ENCODE measurements at places on chromosomes 13 and 19.

GRCh38 chr13:32976912-32977311 is 39.3 kb upstream of the KL start:
- DNase-seq: no peak

DNA sequence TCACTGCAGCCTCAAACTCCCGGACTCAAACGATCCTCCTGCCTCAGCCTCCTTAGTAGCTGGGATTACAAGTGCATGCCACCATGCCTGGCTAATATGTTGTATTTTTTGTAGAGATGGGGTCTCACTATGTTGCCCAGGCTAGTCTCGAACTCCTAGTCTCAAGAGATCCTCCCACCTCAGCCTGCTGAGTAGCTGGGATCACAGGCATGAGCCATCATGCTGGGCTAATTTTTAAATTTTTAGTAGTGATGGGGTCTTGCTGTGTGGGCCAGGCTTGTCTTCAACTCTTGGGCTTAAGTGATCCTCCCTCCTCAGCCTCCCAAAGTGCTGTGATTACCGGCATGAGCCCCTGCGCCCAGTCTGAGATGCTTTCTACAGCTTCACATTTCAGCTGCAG is 15.3 kb downstream of the ATCAY start:
- no peak for DNase-seq

DNA sequence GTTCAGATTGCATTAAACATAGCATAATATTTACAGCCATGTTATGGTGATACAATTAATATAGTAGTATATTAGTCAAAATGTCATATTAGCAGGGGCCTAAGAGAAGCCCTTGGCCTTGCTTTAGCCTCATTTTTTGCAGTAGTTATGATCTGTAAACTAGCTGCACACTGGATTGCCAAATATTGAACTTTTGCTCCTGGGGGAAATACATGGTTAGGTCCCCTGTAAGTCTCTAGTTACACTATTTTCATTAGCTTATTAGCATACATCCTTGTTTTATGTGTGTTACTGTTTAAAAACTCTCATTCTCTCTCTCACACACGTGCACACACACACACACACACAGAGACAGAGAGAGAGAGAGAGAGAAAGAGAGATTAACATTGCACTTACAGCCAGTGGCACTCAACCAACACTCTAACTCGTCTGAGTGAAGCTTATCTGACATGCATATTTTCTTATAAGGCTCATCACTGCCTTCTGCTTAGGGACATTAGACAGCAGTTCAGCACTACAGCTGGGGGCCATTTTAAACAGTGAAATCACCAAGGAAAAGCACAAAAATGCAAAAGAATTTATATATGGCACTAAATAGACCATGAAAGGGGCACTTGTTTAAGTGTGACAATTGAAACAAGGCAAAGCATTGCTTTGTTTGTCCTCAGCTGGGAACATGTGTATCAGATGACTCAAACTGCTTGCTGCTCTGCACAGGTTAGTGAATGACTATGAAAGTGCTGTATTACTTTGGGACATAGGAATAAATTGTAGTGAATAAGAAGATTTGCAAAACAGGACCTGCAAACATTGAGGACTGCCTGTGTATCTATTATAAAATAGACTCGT is 278.7 kb downstream of the GPC6 start:
- no peak for DNase-seq

GRCh38 chr13:41552031-41552430 is 94.7 kb downstream of the RGCC start:
- no peak for DNase-seq

- no peak for DNase-seq
Observed at GRCh38 chr13:39900106-39900750, 244.8 kb downstream of the COG6 start.

DNA sequence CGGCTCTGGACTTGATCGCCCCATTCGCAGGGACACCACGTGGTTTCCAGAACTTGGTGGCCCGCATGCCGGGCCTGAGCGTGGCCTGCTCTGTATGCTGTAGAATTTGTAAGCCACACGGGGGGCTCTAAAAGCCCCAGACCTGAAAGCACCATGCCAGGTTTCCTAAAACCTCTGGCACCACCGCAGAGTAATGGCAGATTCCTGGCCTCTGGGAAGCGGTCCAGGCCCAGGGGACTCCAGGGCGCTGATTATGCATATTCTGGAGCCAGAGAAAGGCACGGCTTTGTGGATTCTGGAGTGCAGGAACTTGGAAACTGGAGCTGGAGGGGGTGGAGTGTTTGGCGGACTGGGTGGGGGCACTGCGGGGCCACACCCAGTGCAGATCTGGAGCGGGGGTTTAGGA is 3.7 kb downstream of the FTL start:
- no peak for DNase-seq

GRCh38 chr19:46386996-46387712 is 26.2 kb downstream of the CCDC8 start:
- no peak for DNase-seq

DNA sequence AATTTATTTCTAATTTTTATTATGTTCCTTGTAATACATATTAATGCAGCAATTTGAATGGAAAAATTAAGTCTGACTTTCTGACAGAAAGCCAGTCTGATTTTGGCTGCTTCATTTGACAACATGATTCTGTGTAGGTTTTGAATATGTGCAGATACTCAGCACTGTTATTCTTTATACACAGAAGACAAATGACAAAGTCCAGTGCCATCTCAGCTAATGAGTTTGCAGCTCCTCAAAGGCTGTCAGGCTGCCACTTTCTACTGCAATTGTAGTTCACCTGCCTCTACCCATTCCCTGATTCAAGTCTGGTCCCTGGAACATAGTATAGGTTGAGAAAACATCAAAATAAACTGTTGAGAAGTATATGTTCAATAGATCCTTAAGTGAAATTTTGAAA is 2.9 kb upstream of the CHAMP1 start:
- DNase-seq: no peak

DNA sequence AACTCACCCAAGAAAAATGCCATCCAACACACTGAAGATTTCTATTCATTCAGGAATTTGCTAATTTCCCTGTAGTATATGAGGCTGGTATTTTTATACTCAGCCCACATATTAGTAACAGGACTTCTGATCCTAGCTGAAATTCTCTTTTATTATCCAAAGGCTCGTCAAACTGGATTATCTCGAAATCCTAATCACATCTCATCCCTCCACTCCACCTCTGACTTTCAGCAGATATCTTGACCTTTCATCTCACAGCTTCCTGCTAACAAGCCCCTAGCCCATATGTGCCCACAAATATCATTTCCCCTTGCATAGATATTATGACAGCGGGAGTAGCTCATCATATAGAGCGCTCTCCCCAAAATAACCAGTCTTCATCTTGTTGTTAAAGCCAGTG is 279.7 kb downstream of the FGF14 start:
- DNase-seq: no peak

GRCh38 chr13:86000546-86000945 is 201.3 kb upstream of the SLITRK6 start:
- no peak for DNase-seq

DNA sequence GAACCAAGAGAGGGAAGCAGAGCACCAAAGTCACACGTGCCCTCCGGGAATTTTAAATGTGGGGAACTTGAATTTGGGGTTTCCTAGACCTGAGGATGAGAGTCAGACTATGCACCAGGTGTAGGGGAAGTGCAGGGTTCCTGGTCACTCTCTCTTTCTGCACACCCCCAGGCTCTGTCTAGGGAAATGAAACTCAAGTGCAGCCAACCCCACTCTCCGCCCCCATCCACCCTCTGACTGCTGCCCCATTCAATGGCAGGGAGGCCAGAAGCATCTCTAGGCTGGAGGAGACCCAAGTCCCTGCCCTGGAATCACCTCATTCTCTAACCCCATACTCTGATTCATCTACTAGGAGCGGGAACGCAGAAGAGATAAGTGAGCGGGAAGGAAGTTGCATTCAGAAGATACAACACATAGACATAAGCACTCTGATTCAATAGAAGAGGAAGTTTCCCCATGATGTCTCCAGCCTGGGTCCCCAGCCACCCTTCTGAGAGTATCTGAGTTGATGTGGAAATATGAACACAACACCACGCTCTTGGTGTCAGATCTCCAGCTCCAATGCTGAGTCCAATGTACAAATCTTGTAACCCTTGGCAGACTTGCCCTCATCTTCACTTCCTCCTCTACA is 4.7 kb upstream of the SIGLEC14 start:
- DNase-seq: peak; percentile 6

DNA sequence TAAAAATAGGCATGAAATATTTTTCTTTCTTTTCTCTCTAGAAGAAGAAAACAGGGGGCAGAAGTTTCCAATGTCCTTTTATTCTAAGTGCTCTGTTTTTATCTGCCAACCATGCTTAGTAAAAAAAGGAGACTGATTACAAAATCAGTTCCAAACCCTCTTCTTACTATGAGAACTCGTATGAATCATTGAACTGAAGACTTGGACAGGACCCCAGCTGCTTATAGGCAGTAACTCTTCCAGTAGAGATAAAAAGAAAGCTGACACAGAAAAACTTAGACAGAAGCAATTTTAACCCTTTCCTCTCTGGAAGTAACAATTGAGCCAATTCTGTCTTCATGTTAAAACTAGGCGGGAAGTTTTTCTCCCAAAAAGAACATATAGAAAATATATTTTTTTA is 24.5 kb upstream of the FREM2 start:
- DNase-seq: no peak

GRCh38 chr19:42140125-42140754 is 8.0 kb upstream of the POU2F2 start:
- DNase-seq: peak; percentile 54

DNA sequence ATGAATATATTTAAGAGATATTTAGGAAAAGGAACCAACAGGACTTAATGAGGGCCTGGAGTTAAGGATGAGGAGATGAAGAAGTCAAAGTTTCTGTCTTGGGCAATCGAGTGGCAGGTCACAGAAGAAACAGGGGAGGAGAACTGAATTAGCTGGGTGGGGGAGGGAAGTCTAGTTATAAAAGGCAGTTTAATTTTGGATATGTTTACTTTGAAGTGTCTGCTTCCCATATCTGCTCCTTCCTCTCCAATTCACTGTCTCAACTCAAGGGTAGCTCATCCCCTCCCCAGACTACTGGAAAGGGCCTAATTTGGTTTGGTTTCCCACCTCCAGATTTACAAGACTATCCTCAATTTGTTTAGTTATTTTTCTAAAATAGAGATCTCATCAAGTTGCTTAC is 195.9 kb downstream of the VWA8 start:
- no peak for DNase-seq

DNA sequence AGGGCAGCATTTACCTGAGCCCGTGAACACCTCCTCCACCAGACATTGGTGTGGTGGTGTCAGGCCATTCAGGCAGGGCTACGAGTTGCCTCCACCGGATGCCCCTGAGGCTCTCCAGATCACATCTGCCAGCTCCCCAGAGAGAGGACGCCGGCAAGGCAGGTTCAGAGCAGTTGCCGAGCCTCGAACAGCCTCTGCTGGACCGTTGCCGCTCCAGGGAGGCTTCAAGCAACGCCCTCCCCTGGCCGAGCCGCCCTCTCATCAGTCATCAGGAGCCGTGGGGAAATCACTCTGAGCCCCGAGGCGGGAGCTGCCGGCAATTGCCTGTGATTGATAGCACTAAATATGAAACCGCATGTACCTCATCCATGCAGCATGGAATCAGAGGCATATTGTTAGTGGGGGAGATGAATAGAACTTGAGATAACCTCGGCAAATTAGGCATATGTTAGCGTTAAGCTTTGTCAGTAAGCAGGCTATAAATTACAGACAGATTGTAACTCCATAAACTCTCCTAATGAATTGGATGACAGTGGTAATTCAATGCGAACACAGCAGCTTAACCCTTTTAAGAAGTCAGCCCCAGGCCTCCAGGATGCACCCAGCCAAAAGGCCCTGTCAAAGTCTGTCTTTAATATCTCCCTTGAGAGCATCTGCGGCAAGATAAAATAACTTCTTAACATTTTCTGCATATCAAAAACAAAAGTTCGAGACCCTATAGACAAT is 29.8 kb upstream of the SPACA7 start:
- DNase-seq: no peak

DNA sequence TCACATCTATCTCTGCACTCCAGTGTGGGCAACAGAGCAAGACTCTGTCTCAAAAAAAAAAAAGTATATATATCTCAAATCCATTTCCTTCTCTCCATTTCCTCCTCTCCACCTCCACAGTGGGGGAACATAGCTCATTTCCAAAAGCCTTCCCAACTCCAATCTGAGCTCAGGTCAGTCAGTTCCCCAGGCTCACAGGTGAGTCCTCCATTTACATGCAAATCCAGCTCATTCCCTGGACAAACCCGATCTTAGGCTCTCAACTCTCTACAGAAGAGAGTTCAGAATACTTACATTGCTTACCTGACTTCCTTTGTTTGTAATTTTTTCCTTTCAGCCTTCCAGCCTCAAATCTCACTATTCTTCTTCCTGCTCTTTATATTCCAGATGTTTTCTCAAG is 518.3 kb downstream of the GPC6 start:
- no peak for DNase-seq

DNA sequence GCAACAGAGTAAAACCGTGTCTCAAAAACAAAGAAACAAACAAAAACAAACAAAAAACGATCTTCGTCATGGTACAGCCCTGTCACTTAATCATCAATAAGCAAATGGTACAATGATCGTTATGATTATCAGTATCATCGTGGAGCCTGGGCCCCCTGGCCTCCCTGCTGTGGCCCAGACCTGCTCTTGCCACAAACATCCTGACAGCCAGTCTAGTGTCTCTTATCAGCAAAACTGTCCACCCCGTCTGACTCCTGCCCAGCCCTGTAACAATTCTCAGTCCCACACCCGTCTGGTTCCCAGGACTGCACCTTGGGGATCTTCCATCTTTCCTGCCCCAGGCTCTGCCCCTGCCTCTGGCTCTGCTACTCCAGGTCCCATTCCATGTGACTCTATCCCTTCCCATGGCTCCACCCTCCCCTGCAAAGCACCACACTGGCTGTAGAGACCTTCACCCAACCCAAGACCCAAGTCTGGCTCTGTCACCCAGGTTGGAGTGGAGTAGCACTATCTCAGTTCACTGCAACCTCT is 5.7 kb downstream of the ZNF653 start:
- peak; percentile 79 for DNase-seq

DNA sequence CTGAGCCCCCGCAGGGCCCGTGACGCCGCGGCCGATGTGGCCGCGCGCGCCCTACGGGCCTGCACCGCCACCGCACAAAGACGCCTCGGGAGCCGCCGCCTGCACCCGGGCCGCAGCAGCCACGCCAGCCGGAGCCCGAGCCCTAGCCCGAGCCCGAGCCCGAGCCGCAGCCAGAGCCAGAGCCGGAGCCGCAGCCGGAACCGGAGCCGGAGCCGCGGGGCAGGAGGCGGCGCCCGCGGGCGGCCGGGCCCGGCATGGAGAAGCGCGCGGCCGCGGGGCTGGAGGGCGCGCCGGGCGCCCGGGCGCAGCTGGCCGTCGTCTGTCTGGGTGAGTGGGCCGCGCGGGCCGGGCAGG is 379 bp downstream of the LRP3 start:
- DNase-seq: no peak

DNA sequence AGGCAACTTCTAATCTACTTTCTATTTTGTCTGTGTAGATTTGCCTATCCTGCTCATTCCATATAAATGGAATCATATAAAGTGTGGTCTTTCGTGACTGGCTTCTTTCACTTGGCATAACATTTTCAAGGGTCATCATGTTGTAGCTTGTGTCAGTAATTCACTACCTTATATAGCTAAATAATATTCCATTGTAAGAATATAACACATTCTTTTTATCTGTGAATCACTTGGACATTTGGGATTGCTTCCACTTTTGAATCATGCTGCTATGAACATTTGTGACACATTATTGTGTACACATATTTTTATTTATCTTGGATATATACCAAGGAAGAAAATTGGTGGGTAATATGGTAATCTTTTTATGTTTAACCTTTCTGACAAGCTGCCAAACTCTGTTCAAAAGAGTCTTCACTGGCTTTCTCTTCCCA is 89.0 kb upstream of the CSNK1A1L start:
- no peak for DNase-seq

GRCh38 chr13:54449922-54450321 is 1421.3 kb downstream of the OLFM4 start:
- no peak for DNase-seq

All from hematopoietic multipotent progenitor cell treated with erythropoietin and hydrocortisone succinate and interleukin-3 and kit ligand, for 8 days (in vitro differentiated cells).